ENCODE measurements at places on chromosomes 2 and 18.

DNA sequence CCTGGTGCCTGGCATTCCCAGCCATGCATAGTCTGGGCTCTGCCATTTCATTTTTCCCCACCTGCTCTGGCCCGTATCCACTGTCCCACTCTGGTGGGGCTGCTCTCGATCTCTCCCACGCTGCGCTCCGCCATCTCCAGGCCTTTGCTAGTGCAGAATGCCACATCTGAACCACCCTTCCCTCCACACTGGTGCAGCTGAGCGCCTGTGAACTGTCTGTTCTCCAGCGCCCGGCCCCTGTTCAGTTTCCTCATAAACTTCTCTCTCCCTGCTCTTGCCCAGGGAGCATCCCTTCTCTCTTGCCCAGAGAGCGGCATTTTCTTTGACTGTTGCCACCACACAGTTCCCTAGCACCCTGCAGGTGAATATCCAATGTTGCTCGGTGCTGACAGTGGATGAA is 21.5 kb downstream of the POMC start:
- DNase-seq = no peak

DNA sequence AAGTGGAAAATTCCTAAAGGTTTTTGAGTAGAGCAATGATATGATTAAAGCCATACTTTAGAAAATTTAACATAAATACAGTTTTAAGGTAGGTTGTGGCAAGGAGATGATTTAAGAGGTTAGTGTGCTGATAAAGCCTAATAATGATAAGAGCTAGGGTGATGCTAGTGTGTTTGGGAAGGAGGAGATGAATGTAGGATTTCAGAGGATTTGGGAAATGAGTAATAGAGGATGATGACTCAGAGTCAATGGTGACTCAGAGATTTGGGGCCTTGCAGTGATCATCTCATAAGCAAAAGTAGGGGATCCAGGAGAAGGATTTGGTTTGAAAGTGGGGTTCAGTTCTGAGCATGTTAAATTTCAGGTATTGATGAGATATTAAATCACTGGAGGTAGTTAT is 23.3 kb downstream of the STAMBP start:
- peak; percentile 56 for DNase-seq

DNA sequence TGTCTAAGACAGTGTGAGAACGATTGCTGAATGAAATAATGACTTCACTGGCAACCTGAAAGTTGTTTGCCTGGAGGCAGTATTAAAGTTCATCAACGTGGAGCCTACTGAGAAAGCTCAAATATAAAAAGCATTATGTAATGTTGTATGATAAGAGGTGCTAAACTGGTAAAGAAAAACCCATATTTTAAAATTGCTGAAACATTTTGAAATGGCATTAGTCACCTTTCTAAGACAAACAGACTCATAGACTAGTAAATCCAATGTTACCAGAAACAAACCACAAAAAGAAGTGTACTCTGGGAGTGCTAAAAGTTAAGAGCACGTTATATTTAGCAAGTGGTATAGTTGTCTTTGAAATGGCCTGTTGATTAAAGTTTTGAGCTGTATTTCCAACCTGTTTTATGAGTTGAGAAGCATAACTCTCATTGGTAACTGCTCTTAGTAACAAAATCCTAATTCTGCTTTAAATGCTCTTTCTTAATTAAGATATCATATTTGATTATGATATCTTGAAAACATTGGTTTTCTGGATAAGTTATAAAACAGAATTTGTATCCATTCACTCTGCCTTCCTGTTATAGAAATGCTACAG is 62.7 kb downstream of the CYP1B1 start:
- peak; percentile 32 for DNase-seq

GRCh38 chr2:206886696-206887095 is 52.6 kb upstream of the CPO start:
- no peak for DNase-seq

DNA sequence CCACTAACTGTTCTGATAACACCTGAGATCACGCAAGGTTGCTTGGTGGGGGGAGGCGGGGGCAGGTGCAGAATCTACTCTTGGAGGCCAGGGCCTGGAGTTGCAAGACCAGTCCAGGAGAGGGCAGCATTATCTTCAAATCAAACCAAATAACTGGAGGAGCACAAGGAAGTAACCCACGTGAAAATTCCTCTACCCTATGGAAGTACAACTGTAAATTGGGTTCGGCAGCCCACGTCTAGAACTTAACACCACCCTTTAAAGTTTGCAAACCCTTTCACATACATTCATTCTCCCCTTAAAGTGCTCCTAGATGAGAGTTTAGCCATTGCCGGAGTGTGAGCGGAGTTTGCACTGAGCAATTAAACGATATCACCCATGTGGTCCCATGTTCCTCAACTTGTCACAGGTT is 19.6 kb upstream of the CXCR1 start:
- peak; percentile 73 for DNase-seq

DNA sequence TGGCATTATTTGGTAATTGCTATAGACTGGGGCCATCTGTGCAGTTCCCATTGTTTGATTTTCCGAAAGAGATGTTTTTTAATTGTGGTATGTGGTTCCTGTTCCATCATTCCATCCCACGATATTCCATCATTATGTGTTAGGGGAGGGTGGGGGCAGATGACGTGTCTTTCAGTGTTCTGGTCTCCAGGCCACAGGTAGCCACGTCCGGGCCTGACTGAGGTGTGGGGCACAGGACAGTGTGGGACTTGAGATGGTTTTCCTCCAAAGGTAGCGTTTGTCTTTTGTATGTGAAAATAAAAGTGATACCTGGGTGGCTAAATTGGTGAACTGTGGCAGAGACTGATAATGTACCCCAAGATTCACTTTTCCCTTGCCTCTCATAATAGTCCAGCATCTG is 192.2 kb upstream of the HAAO start:
- no peak for DNase-seq

Measured in myocyte (in vitro differentiated cells).